ENCODE measurements at places on chromosomes 7 and 10. TPM values are rescaled to one million over a fixed set of nuclear protein-coding genes. Genes with fewer than 3 reads are reported as not detected.

The NOS3 gene
- total RNA-seq: 6.0 TPM

The GHRHR gene
- total RNA-seq: not detected

The FAM131B gene
- 4.1 TPM for total RNA-seq

The FFAR4 gene
- total RNA-seq: 0.16 TPM

The INHBA gene
- 12.4 TPM for total RNA-seq

The ZNF273 gene
- total RNA-seq: 22.5 TPM

The CEP55 gene
- total RNA-seq: 23.6 TPM

The AKR1C4 gene
- total RNA-seq: not detected

GRCh38 chr10:92816091-92816531, 32.2 kb upstream of the EXOC6 start:
- DNase-seq: no peak

DNA sequence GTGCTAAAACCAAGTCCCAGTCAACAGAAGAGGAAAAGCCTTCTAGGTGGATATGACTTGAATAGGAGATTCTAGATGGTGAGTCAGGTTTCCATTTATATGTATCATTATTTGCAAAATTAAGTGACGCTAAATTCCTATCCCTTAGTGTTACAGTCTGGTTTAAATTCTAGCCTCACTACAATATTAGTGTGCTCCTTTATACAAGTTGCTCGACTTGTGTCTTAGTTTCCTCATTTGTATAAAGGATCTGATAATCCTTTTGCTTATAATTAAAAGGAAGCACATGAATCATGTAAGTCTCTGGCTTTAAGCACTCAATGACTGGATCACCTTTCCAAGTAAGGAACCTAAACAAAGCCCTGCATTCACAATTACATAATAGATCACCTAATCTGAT, 105.7 kb downstream of the SVOPL start:
- DNase-seq: no peak

- DNase-seq: no peak
These were observed 145.5 kb upstream of the SEM1 start for GRCh38 chr7:96855139-96855538.

- no peak for DNase-seq
These were observed 262.8 kb downstream of the ZEB1 start for GRCh38 chr10:31581741-31582323.

- DNase-seq: no peak
These were observed 1.6 kb upstream of the COL13A1 start for GRCh38 chr10:69800109-69800508.

GRCh38 chr10:29386342-29386999, 97.6 kb downstream of the LYZL1 start:
- no peak for DNase-seq

GRCh38 chr7:157843336-157844140, 506.7 kb downstream of the DNAJB6 start:
- DNase-seq: no peak

GRCh38 chr10:79056736-79057391, 11.9 kb upstream of the ZMIZ1 start:
- no peak for DNase-seq

DNA sequence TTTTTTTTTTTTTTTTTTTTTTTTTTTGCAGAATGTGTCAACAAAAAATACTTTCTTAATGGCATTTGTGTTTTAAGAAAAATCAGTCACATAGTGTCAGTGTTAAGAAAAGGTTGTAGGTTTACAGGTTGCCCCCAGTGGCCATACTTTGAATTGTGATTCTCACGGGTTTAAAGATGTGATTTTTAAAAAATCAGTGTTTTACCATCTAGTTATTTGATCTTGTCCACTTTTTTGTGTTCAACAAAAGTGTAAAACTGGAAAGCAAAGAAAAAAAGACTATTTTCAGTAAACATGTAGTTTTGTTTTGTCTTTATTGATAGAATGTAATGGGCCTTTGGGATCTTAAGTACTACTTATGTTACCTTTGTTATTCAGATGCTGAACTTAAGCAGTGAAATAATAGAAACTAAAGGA, 25.7 kb downstream of the SUV39H2 start:
- DNase-seq: no peak

DNA sequence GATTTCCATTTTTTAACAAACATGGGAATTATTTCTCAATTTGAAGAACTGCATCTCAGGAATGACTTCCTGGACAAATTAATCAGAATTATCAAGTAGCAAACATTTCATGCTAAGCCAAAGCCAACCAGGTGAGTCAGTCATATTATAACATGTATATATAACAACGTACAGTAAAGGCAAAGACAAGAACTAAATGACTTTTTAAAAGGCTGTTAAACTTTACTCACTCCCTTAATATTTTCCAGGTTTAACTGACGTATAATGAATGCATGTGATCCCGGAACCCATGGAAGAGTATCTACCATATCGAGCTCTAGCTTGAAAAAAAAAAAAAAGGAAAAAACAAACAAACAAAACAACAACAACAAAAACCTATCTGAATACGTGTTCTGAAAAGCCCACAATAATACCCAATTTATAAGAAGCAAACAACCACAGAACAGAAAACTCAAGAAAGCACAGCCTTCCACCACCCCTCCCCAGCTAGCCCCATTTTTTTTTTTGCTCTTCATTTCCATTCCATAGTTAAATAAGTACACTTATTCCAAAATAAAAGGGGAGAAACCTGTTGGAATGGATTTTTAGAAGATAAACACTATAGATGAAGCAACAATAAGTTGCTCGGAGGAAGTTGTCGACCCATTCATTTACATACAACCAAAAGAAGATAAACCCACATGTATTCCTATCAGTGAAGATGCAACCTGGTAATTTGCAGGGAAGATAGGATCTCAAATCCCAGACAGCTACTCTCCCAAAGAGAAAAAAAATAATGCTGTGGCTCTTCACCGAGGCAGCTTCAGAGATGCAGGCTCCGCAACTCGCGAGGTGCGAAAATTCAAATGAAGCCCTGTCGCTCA, 537 bp downstream of the NAPEPLD start:
- no peak for DNase-seq

GRCh38 chr10:48294431-48294830, 12.0 kb upstream of the MAPK8 start:
- DNase-seq: no peak

DNA sequence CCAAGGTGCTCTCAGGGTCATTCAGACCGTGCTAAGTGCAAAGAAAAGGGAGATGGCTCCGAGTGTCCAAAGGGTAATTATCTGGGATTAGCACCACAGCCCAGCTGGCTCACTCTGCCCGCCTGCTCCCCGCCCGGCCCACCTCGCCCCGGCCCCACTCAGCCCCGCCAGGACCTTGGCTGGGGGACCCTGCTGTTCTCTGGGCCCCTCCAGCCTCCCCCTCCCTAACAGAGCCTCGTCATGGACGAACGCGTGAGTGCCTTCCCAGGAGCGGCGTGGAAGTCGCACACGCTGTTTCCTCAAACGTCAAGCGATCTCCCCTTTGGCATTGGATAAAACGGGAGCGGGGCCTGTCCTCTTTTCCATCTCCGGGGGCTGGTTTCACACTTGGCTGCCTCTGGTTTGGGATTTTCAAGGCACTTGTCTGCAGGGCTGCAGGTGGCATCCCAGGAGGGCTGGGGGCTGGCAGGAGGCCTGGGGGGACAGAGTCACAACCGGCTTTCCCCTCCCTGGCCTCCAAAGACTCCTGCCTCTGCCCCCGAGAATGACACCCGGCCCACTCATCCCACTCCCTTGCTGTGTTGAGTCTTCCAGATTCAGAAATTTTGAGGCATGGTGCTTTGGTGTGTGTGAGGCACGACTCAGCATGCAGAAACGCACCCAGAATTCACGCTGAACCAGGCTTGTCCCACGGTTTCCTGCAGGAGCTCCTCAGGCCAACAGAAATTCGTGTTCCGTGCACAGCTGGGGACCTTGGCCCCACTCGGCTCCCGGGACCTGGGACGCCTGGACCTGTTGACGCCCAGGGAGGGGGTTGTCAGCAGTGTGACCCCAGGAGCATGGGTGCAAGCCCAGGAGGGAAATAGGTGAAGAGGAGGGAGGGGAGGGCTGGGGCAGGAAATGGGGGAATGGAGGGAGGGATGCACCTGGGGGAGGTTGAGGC, 110.0 kb downstream of the PDGFA start:
- DNase-seq: no peak

GRCh38 chr7:151174246-151175046, 7.0 kb upstream of the GBX1 start:
- DNase-seq: no peak

- no peak for DNase-seq
These were observed 4.4 kb downstream of the WDR91 start for GRCh38 chr7:135206941-135207391.

DNA sequence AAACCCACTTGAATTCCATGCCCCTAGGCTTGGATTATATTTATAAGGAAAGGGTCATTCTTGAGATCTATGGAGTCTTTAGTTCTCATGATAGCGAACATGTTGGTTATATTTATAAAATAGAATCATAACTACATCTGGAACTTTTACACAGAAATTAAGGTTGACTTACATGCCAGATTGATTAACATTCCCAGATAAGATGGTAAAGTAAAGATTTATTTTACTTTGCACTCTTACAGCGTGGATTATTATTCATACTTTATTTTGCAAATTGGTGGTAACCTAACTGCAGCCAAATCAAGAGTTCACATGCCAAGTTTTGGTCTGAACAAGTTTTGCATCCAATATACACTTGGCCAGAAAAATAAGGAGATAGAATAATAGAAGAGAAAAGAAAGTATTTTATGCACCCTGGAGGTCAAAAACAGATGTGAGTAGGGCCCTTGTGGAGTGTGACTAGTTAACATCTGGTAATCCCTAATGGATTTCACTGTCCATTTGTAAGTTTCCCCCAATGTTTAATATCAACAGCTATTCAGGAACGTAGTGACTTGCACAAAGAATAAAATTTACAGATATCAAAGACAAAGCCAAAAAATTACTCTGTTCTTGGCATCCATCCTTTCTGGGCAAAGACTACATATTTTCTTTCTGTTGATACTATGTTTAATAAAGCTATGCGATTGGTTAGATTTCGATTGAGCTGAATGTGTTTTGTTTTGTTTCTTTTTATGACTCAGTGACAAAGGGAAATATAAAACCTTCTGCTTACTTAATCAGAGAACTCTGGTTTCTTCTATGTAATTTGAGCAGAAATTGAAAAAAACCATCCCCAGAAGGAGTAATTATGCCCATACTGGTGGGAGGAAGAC, 10.1 kb upstream of the TMEM26 start:
- DNase-seq: peak; percentile 74

- no peak for DNase-seq
These were observed 14.1 kb upstream of the DDIT4 start for GRCh38 chr10:72259491-72260238.

GRCh38 chr10:99984211-99985034, 25.3 kb downstream of the DNMBP start:
- no peak for DNase-seq

DNA sequence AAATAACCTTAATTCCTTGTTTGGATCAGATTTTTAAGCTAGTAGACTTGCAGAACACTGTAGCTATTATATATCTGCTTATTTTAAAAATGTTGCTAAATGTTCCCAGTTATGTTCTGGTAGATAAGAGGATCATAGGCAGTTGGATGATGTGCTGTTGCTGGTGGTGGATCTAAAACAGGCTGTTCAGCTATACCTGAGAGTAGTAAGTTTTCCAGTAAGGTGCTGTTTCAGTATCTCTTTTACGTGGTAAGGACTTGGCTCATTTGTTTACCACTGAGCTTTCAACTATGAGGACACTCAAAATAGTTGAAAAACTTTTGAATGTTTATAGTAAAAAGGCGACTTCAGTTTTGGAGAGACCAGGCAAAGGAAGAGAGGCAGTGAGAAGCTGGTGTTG, 180.9 kb downstream of the CDK14 start:
- DNase-seq: no peak

DNA sequence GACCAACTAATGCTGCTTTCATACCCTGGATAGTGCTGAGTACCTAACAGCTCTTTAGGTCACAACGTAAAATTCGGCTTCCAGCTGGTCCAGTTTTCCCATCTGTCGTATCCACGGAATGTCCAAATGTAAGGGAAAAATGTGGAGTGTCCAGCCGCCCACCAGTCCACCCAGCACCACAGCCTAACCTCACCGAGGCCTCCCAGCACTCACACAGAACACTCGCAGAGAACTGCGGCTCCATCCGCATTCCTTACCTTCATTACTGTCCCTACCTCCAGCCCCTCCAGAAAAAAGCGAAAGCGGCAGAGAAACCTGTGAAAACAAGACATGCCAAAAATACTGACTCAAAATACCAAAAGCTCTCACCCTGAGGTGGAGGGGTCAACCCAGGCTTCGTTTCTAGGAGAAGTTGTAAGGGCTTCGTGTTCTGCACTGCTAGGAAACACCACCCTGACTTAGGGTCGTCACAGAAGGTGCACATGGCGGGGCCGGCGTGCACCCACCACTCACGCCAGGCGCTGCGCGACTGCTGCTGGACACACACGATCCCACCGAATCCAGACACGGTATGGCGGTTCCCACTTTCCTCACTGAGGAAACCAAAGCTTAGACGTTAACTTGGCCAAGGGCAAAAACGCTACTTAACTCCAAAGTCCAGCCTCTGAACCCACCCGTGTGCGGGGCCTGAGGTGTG, 73.9 kb downstream of the AMZ1 start:
- DNase-seq: no peak
